ENCODE measurements at places on chromosomes 2 and 18. TPM values are rescaled to one million over a fixed set of nuclear protein-coding genes. Genes with fewer than 3 reads are reported as not detected.

DNA sequence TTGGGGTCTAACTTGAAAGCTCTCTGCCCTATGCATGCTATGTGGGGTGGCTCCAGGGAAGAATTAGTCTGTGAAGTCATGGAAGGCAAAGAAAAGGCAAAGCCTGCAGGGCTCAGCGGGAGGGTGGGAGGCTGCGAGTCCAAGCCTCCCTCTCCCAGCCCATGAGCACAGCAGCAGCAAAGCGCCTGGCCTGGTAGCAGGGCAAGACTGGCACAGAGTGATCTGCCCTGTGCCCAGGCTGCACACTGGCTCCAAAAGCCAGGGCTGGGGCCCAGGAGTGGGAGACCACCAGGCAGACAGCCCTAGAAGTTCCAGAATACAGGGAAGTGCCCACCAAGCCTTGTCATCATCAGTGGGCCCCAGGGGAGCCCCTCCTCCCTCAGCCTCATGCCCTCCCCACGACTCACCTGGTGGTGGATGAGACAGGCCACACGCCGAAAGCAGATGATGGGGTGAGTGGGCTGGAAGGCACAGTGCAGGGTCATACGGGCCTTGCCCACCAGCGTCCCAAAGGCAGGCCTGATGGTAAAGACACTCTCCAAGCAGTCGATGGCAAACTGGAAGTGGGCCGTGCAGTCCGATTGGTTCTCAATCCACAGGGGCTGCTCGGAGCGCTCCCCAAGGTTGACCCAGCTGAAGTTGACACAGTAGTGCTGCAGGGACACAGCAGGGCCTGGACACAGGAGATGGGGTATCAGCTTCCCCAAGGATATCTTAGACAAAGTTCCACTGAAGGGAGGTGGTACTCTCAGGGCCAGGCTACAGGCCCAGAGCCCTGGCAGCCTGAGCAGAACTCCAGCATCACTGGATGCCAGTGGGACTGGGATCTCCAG is 12.1 kb downstream of the CFAP65 start:
- no peak for DNase-seq

DNA sequence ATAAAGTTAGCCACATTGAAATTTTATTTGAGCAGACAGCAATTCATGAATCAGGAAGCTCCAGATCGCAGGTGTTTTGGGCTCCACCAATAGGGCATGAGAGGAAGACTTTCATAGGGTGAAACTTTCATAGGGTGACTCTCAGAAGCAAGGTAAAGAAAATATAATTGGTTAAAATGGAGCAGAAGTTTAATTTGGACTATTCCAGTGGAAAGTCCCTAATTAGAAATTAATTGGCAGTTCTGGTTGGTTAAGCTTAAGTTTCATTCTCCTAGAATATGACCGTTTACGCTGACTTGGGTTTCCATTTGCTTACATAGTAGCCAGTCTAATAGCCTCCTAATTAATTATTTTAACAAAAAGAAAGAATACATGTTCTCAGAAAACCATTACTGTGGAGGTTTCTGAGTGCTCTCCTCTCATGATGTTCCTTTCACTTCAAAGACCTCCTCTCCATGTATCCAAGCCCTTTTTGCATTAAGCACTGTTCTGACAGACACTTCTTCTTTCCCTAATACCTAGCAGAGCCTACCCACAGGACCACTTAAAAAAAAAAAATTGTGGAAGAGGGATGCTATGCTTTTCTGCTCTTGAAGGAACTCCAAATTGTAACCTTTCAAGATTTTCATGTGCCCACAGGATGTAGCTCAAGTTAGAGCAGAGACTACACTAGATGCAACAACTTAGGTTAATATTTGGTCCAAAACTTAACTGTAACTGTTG is 99.1 kb downstream of the MREG start:
- DNase-seq: no peak

DNA sequence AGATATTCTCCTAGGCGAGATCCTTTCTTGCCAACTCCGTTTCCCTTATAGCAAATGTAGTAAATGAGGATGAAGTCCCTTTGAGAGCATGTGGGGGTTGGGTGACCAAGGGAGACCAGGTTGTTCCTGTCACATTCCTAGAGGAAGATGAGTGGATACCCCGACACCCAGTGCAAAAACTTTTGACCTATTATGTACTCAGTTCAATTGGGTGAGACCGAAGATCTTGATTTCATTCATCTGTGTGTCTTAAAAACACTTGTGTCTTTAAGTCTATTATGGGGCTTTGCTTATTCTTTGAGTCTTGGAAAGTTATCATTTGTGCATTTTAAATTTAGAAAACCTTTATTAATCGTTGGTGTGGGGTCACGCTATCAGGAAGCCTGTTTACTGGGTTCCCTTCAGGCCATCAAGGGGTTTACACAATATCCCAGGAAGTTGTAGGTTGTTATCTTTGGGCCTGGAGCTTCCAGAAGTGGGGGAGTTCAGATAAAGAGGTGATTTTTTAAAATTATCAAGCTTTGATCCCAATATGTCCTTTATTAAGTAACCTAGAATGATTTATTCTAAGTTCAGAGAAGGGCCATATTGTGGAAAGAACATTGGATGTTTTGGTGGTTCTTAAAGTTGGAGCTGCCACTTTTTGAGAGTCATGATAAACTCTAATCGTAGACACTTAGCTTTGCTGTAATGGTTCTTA is 2.8 kb downstream of the RHOB start:
- no peak for DNase-seq

The PCARE gene
- not detected for total RNA-seq

Data from NCI-H460 (cell line).